Cerebellum (tissue), 4 donors: ENCODE measurements at places on chromosomes 13 and 19.
A peak's percentile ranks its signal among the peaks of the same experiment; 100 is the strongest.

GRCh38 chr19:47075941-47076340, 27.5 kb upstream of the TMEM160 start:
- DNase-seq = peak; percentile 62

- DNase-seq = no peak
Observed at GRCh38 chr13:41018602-41018948, 541 bp downstream of the ELF1 start.

DNA sequence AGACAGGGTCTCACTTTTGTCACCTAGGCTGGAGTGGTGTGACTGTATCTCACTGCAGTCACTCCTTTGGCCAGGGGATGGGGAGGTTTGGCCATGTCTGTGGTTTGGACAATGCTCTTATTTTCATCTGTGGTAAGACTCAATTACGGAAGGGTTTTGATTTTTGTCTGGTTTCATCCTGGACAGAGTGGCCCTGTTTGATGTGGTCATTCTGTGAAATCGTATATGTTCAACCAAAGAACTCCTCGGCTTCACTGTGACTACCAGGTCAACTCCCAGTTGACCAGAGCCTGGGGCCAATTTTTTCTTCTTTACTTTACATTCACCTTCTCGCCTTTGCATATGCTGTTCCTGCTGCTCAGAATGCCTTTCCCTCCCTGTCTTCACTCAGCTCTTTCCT, 6.8 kb upstream of the CCDC124 start:
- DNase-seq = no peak

GRCh38 chr19:32555786-32556185, 25.2 kb upstream of the PDCD5 start:
- no peak for DNase-seq

- no peak for DNase-seq
Observed at GRCh38 chr13:101556676-101557123, 104.2 kb downstream of the ITGBL1 start.

- no peak for DNase-seq
Observed at GRCh38 chr13:51118809-51119431, 7.8 kb upstream of the C13orf42 start.

DNA sequence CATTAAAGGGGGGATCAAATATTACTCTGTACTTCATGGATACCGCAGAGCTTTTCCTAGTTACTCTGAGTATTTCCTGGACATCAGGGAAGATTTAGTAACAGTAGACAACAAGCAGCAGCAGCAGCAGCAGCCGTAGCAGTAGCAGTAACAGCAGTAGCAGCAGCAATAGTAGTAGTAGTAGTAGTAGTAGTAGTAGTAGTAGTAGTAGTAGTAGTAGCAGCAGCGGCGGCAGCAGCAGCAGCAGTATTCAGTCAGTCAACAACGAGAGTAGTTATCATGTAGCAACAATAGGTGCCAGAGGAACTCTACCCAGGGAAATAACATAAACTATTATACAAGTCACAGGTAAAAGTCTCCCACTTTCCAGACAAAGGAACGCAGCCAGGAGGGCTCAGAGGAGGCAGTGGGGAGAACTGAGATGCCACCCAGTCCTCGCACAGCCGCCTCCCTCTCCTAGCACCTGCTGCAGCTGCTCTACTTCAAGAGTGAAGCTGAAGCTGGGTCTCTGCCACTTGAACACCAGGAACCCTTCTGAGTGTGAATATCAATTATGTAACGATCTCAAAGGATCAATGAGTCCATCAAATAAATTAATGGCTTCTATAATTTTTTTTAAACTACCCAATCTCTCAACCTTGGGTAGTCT, 1.3 kb upstream of the DOCK9 start:
- no peak for DNase-seq

GRCh38 chr13:45503658-45504057, 38.9 kb downstream of the COG3 start:
- DNase-seq = no peak

GRCh38 chr13:38223089-38223488, 126.6 kb upstream of the UFM1 start:
- no peak for DNase-seq
